ENCODE measurements at places on chromosomes 12 and 14.

DNA sequence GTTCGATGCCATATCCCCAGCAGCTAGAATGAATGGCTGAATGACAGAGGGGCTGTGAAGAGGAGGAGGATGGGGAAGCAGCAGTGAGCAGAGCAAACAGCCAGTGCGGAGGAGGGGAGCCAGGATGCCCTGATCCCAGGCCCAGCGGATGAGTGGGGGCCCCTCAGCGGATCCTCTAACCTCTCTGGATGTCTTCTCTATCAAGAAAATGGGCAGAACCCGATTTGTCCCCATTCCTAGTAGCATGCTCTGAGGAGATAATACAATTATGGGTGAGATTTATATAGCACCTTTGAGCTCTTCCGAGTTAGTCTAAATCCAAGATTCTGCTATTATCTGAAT is 30.0 kb upstream of the RPLP0 start:
- DNase-seq: no peak

DNA sequence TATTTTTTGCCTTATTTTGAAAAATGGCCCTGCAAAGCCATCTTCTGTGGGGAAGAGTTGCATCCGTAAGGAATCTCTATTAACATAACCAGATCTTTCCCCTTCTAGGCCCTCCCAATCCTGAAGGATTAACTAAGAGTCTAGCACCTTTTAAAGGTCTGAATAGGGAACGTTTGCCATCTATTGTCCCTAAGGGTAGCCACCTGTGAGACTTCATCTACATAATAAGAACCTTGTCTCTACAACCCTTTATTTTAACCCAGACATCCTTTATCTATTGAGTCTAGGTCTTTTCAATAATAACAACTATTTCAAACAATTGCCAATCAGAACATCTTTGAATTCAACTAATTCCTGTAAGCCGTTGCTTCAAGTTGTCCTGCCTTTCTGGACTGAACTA is 4.4 kb downstream of the EDDM3B start:
- peak; percentile 25 for DNase-seq

GRCh38 chr12:1046727-1047126 is 55.7 kb downstream of the ERC1 start:
- no peak for DNase-seq

DNA sequence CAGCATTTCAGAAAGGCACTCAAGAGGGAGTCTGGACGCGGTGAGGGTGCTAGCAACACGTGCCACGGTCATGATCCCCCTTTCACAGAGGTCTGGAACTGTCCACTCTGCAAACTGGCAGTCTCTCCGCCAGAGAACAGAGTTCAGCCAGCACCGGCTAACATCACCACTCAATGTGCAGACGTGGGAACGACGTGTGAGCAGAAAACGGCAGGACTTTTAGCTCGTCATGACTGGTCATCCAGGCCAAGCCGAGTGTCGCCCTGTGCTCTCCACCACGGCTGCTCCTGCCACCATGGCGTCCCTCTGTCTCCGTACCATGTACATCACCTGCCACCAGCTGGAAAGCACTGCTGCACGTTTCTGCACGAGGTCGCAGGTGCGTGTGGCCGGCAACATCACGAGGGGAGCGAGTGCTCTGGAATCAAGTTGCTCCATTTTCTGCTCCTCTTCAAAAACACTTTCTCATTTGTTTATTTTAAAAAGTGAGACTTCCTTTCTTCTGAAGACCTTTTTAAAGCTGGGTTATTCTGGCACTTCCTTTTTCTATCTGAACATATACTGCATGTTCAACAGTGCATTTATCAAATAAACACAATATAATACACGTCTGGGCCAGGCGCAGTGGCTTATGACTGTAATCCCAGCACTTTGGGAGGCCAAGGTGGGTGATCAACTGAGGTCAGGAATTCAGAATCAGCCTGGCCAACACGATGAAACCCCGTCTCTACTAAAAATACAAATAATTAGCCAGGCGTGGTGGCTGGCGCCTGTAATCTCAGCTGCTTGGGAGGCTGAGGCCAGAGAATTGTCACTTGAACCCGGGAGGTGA is 28.0 kb downstream of the SLC15A4 start:
- no peak for DNase-seq

- DNase-seq: peak; percentile 74
Observed at GRCh38 chr12:188910-189621, 24.9 kb downstream of the SLC6A12 start.

GRCh38 chr14:75429562-75429961 is 1.7 kb downstream of the JDP2 start:
- DNase-seq: no peak

DNA sequence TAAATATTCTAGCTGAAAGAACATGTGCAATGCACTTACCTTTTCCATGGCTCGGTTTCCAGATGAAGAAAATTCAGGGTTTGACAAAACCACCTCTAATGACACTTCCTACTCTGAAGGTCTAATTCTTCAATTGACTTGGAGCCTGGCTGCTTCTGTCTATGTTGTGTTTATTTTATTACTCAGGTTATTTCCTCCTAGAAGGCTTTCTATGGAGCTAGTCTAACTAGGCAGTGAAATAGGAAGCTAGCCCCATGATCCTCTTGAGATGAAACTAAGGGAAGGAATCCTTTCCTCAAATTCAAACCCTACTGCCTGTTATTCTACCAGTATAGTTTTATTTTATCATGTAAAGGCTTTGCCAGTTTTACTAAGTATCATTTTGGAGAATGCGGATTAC is 20.9 kb upstream of the IFNG-AS1 start:
- no peak for DNase-seq

DNA sequence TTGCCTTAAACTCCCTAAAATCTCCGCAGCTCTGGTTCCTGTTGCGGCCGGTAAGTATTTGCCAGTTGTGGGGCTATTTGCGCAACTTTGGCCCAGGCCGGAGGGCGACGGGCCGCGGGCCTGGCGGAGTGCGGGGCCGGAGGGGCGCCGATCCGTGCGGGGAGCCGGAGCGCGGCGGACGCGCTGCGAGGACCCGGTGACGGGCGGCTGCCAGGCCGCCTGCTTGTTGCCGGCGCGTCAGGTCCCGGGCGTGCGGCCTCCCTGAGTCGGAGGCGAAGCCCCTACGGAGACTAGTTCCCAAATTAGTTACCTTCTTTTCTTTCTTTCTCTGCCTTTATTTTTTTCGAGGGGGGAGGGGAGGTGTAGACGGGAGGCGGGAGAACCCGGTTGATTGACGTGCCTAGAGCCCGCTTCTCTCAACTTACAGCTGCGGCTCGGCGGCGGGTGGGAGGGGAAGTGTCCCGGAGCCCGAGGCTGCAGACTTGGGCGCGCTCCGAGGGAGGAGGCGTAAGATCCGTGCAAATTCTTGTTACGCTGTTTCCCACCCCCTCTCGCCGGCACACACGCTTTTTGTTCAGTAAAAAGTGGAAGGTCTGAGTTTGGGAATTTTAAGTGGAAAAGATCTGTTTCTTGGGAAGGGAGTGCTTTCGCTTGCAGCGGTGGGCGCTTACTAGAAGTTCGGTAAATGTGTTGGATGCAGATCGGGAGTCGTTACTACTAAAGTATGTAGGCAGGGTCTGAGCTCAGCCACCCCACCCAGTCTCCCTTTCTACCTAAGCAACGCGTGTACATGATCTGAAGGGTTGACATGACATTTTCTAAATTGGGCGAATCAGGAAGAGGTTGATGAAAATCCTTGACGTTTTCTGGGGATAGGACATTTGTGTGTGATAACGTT is 576 bp downstream of the ZBTB1 start:
- DNase-seq: peak; percentile 94

- peak; percentile 85 for DNase-seq
Observed at GRCh38 chr14:63045234-63045611, at the start of gene KCNH5. KCNH5 (minus strand) TSS chr14:63045458; CDS start chr14:63045186, 272 bp downstream.

DNA sequence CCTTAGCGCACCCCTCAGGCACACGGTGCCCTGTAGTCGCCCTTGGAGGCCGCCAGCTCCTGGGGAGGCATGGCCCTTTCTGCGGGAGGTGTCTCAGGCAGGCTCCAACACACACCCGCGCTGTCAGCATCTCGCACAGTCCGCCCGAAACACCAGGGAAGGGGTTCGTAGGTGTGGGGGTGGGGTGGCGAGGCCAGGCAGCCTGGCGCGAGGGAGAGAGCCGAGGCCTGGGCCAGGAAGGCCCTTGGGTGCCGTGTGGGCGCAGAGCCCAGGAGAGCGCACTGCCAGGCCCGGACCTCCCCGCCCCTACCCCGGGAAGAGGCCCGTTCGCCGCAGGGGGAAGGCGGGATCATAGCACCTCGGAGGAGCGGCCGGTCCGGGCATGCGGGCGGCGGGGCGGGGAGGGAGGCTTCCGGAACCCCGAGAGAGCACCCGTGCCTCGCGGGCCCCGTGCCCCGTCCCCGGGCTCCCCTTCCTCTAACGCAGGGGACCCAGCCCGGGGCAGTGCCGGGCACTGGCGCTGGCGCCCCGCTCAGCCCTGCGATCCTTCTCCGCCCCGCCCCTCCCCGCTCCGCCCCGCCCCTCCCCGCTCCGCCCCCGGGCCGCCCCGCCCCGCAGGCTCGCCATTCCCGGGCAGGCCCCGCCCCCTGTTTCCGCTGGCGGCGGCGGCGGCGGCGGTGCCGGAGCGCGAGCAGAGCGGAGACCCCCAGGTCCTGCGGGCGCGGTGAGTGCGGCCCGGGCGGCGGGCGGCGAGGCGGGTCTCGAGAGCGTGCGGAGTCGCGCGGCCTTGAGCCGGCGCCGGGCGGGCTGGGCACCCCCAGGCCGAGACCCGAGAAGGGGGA is at the start of gene TSPAN9:
TSPAN9 (plus strand) TSS at position 650 of the 842 bp plus-strand sequence. CDS start 123,815 bp downstream, outside the sequence.
- DNase-seq: peak; percentile 73

GRCh38 chr14:105489542-105490266 is 1.3 kb upstream of the TEDC1 start:
- DNase-seq: peak; percentile 92

DNA sequence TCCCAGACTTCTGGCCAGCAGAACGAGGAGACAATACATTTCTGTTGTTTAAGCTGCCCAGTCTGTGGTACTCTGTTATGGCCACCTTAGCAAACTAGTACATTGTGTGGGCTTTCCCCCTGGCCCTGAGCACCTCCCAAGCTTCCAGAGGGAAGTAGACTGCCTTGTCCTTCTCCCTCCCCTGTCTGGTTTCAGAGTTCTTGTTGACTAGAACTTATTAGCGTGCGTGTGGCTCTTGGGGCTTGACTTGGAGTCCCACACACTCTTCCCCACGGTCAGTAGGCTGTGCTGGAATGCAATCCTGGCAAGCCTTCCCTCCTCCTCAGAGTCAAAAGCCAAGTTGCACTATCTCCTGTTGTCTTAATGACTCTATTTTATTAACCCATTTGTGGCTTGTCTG is 27.7 kb downstream of the FBLN5 start:
- DNase-seq: no peak

- DNase-seq: no peak
Observed at GRCh38 chr14:69044965-69045555, 66.0 kb upstream of the ACTN1 start.

DNA sequence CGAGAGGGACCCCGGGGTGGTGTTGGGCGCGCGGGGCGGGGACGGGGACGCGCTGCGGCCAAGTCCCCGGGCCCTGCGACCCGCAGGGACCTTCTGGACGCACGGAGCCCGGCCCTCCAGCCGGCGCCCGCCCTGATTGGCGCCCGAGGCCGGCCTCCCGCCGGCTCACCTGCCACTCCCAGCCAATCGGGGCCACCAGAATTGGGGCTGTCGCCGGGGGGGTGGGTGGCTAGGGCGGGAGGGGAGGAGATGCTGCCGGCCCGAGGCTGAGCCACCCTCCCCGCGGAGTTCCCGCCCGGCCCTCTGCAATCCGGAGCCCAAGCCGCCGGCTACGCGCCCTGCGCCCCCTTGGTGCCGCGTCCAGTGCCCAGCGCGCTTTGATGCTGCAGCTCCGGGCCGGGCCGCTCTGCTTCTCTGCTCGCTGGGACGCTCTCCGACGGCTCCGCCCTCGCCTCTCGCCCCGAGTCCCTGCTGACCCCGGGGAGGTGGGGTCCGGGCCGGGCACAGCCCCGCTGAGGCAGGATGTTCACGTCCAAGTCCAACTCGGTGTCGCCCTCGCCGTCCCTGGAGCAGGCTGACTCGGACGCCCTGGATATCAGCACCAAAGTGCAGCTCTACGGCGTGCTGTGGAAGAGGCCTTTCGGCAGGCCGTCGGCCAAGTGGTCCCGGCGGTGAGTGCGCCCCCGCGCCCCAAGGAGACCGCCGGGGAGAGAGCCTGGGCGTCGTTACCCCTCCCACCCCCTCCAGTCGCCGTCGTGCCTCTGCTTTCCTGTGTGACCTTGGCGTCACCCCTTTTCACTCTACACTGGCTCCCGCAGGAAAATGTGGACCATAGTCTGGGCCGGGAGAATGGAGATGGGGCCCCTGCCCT is at the start of gene PLEKHD1:
PLEKHD1 (plus strand) TSS at position 285 of the 871 bp plus-strand sequence; CDS start at position 523, 238 bp downstream.
- DNase-seq: peak; percentile 60

DNA sequence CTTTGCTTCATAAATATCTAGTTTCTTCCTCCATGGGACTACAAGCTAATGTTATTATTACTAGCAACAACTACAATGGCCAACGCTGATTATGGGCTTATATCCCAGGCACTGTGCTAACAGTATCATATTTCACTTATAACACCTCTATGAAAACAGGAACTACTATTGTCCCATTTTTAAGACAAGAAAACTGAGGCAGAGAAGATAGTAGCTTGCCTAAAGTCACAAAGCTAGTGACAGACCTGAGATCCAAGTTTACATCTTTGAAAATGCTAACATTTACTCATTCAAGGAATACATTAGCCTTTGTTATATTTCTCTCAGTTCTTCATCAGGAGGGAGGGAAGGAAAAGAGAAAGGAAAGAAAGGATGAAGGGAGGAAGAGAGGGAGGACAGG is 32.8 kb downstream of the GIT2 start:
- no peak for DNase-seq

GRCh38 chr14:42862114-42862513 is 1255.4 kb downstream of the LRFN5 start:
- DNase-seq: peak; percentile 40

- no peak for DNase-seq
Observed at GRCh38 chr12:38175538-38175937, 141.0 kb upstream of the ALG10B start.

GRCh38 chr12:12608557-12608957 is 3.1 kb upstream of the CREBL2 start:
- no peak for DNase-seq

DNA sequence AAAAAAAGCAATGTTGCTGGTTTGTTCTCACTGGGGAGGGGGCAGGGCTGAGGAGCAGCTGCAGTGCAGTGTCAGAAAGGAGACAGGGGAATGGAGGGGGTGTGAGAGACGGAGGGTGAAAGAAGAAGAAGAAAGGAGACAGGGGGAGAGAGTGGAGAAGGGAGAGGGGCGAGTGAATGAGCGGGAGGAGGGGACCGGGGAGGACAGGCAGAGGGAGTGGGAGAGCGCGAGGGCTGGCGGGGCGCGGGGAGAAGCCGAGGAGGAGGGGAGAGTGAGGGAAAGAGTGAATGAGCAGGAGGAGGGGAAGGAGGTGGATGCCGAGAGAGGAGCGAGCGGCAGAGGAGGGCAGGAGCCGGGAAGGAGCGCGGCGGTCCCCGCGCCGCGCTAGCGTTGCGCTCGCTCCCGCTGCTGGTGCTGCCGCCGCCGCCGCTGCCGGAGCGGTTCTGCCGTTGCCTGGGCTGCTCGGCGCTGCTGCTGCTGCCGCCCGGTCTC is at the start of gene NOVA1:
NOVA1 (minus strand) TSS at position 445 of the 492 bp plus-strand sequence. CDS start 597 bp downstream, outside the sequence.
- DNase-seq: peak; percentile 57

GRCh38 chr14:89673512-89674225 is 256.6 kb upstream of the FOXN3 start:
- peak; percentile 49 for DNase-seq

GRCh38 chr12:101002696-101003419 is 207.2 kb downstream of the SLC5A8 start:
- DNase-seq: no peak

GRCh38 chr14:26984311-26985177 is 386.7 kb upstream of the NOVA1 start:
- peak; percentile 49 for DNase-seq
